ENCODE measurements at places on chromosomes 3 and 15. TPM values are rescaled to one million over a fixed set of nuclear protein-coding genes. Genes with fewer than 3 reads are reported as not detected.

DNA sequence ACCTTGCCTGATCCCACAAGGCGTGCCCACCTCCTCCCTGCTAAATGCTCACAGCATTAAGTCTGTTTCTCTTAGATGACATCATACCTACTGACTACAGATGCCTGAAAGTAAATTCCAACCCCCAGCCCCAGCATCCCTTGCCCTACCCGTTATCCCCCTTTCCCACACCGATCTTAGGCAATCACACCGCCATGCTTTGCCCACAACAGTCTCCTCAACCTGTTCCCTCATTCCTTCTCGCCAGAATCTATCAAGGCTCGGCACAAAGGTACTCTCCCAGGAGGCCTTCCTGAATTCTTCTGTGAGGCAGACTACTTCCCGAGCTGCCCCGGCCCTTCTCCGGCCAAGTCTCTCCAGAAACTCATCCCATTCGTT lies 789 bp upstream of the SEC61A1 start:
- H3K4me1 ChIP-seq, result peaks cover 42% of the 10 kb centered on the region
- H3K27ac ChIP-seq, result peak overlapping the region; percentile 95
- DNase-seq, result peak; percentile 83

DNA sequence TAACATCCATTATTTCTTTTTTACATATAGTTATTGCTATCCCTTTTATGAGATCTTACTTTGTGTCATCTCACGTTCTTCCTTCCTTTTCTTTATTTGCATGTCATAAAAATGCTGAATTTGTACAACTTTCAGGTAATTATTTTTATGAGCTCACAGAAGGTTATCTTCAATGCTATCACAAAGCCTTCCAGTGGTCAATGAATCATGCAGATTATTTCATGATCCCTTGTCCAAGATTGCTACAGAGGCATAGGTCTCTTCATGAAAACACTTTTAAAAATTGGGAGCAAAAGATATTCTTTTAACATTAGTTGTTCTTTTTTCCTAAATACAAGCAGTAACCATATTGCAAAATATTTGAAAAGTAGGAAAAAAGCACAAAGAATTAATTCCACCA lies 880.1 kb upstream of the NR2F2 start:
- H3K4me1 ChIP-seq, result peaks cover 26% of the 10 kb centered on the region
- DNase-seq, result no peak
- no peak overlapping the region for H3K4me3 ChIP-seq
- H3K27me3 ChIP-seq, result no peaks in the 10 kb centered on the region
- H3K27ac ChIP-seq, result no peak overlapping the region

- H3K4me3 ChIP-seq, result peak overlapping the region; percentile 56
- no peaks in the 10 kb centered on the region for H3K36me3 ChIP-seq
- peak; percentile 87 for DNase-seq
- H3K27me3 ChIP-seq, result no peaks in the 10 kb centered on the region
Observed at GRCh38 chr3:72487078-72487765, 361.0 kb downstream of the SHQ1 start.

- no peaks in the 10 kb centered on the region for H3K27me3 ChIP-seq
- H3K27ac ChIP-seq, result peak overlapping the region; percentile 69
- no peak for DNase-seq
- H3K36me3 ChIP-seq, result peaks cover 3% of the 10 kb centered on the region
- peaks cover 31% of the 10 kb centered on the region for H3K4me1 ChIP-seq
Observed at GRCh38 chr3:55795296-55795695, 308.2 kb upstream of the WNT5A start.

- H3K36me3 ChIP-seq, result no peaks in the 10 kb centered on the region
- no peak overlapping the region for H3K4me3 ChIP-seq
- peak overlapping the region; percentile 31 for H3K27ac ChIP-seq
- H3K27me3 ChIP-seq, result no peaks in the 10 kb centered on the region
Observed at GRCh38 chr15:100997442-100997841, 78.3 kb downstream of the LRRK1 start.

DNA sequence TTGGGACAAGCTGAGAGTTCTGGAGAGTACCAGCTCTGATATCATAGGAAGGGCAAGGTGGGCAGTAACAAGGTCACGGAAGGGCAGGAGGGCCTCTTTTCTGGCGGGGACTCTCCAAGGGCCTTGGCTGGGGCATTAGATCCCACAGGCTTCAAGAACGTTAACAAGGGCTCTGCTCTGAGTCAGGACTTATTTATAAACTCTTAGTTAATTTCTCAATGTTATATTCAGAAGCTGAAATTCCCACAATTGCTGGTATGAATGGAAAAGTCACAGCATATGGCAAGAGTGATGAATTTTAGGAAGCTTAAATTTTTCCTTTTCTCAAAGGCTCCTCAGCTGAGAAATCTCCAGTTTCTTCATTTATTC lies 320.2 kb upstream of the TBC1D5 start:
- DNase-seq, result no peak
- peaks cover 4% of the 10 kb centered on the region for H3K4me1 ChIP-seq
- peaks cover 3% of the 10 kb centered on the region for H3K36me3 ChIP-seq

- H3K27me3 ChIP-seq, result no peaks in the 10 kb centered on the region
- no peak overlapping the region for H3K27ac ChIP-seq
- H3K4me1 ChIP-seq, result peaks cover 3% of the 10 kb centered on the region
Observed at GRCh38 chr15:64751464-64751863, 23.9 kb downstream of the RBPMS2 start.

DNA sequence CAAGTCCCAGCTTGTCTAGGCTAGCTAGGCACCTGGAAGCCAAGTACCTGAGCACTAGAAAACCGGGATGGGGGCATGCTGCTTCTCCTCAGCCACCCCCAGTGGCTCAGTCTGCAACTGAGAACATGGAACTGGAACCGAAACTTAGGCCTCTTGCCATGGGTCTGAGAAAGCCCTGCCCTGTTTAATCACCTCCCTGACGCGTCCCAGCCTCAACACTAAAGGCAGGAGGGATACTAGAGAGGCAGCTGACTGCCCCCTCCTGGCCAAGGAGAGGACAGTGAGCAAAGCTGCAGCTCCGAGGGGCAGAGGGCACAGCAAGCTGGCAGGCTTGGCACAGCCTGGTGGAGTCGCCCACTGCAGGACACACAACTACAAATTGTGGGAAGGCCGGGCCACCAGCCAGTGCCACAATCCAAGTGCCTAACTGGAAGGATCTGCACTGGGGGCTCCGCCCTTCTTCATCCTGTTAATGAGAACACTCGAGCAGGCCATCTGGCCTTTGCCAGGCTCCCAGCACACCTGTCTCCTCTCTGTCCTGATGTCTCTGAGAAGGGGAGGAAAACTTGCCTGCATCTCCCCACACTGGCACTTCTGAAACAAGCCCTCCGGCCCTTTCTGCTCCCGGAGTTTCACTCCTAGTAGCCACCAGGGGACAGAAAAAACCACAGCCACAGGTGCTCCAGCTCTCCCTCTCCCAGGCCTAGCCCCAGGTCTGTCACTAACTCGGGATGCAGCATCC lies 53.7 kb downstream of the BDH1 start:
- no peaks in the 10 kb centered on the region for H3K27me3 ChIP-seq
- peaks cover 30% of the 10 kb centered on the region for H3K4me1 ChIP-seq
- no peaks in the 10 kb centered on the region for H3K36me3 ChIP-seq
- no peak overlapping the region for H3K27ac ChIP-seq
- DNase-seq, result no peak

DNA sequence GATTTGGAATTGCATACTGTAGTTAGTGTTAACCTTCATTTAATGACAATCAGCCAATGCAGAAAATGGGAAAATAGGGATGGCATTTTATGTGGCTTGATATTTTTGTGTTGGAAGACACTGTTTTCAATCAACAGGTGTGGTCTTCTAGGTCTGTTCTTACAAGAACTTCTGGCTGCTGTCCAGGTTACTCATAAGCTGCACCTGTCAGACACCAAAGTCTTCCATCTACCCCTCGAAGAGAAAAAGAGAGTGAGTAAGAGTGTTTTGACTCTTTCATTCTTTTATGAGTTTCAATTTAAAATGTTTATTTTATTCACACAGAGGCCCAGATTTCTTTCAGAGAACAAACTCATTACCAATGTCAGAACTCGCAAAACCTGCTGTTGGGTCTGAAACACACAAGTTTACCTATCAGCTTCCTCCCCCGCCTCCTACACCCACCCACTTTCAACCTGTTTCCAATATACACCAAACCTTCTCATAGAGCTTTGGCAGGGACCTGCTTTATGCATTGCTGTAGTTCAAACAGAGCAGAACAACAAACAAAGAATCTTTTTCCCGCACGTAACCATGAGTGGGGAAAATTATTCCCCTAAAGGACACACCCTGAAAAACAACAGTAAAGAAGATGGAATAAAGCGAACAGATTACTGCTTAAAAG lies 767.7 kb upstream of the ALCAM start:
- H3K27ac ChIP-seq, result no peak overlapping the region
- no peak for DNase-seq
- no peaks in the 10 kb centered on the region for H3K36me3 ChIP-seq
- H3K27me3 ChIP-seq, result no peaks in the 10 kb centered on the region

The SLC24A5 gene
- not detected for total RNA-seq

The CPEB1 gene
- 0.65 TPM for total RNA-seq

The CLDN11 gene
- total RNA-seq, result 13.8 TPM

The NDUFB4 gene
- total RNA-seq, result 109 TPM

The CYFIP1 gene
- total RNA-seq, result 118 TPM

The ARL6 gene
- 6.1 TPM for total RNA-seq

The SLC22A13 gene
- 1.2 TPM for total RNA-seq

The CTXN2 gene
- not detected for total RNA-seq

The FAM81A gene
- not detected for total RNA-seq
